ENCODE measurements at places on chromosomes 7 and 10.

GRCh38 chr10:18681971-18682411 lies 22.8 kb downstream of the ARL5B start:
- no peak for DNase-seq

DNA sequence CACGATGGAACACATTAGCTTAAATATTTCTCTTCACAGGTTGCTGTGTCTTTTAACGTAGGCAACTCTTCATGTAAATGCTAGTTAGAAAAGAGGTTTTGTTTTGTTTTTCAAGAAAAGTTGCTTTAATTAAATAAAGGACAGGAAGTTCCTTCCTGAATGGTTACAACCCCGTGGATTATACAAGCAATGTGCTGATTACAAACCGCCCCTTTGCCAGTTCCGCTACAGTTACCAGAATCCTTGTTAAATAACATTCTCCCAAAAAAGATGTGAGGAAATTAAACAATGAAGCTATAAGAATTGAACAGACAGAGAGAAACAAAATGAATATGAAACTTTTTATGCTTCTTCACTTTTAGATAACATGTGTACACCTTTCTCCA lies 75.1 kb downstream of the LYZL2 start:
- DNase-seq, result no peak

DNA sequence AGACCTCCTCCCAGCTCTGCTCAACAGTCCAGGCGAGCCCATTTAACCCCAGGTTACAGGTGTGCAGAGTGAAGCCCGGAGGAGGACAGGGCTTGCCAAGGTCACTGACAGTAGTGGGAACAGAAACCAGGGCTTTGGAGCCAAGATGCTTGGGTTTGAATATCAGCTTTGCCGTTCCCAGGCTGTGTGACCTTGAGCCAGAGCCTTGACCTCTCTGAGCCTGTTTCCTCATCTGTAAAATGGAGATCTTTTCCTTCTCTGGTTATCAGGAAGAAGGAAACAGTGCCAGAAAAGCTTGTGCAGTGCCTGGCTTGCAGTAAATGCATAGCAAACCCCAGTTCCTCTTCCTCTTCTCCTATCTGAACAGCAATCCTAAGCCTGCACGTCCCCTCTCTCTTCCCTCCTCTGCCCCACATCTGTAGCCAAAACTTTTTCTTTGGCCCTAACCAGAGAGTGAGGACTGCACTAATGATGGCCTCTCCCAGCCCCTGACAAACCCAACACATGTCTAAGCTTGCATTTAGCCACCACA lies 21.4 kb upstream of the MLXIPL start:
- no peak for DNase-seq

- no peak for DNase-seq
Measured at GRCh38 chr7:70569335-70569819, 562.6 kb upstream of the GALNT17 start.

- no peak for DNase-seq
Measured at GRCh38 chr10:16649757-16650156, 128.1 kb upstream of the C1QL3 start.

- DNase-seq, result no peak
Measured at GRCh38 chr10:60606343-60607080, 171.8 kb upstream of the CDK1 start.

GRCh38 chr10:93150289-93150688 lies 76.6 kb downstream of the CYP26A1 start:
- DNase-seq, result no peak

GRCh38 chr10:22823109-22823508 lies 104.7 kb upstream of the ARMC3 start:
- no peak for DNase-seq

DNA sequence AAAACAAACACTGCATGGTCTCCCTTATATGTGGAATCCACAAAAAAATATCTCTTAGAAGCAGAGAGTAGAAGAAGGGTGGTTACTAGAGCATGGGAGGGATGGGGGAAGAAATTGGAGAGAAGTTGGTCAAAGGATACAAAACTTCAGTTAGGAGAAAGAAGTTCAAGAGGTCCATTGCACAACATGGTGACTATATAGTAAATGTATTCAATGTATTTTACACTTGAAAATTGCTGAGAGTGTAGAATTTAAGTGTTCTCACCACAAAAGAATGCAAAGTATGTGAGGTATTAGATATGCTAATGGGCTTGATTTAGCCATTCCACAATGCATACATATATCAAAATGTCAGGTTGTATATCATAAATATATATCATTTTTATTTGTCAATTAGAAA lies 232.0 kb upstream of the CELF2 start:
- no peak for DNase-seq

GRCh38 chr10:103042129-103042528 lies 124.0 kb downstream of the CNNM2 start:
- DNase-seq, result no peak

- DNase-seq, result peak; percentile 76
Measured at GRCh38 chr7:137592232-137592896, 248.8 kb upstream of the PTN start.

GRCh38 chr10:118870467-118871243 lies 115.9 kb upstream of the CACUL1 start:
- peak; percentile 7 for DNase-seq

DNA sequence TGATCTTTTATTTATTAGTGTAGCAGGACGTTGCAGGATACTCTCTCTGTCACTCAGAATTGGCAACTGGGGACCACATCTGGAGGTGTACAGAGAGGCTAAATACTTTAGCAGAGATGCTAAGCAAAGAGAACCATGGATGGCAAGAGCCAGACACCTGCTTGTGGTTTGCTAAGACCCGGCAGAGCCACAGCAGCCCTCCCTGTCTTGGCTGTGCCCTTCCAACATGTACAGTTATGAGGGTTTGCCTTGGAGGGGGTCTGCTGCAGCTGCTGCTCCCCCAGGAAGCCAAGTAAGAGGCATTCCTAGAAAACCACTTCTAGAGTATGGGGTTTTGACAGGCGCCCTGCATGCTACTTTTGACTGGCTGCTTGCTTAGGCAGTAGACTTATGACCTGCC lies 5.1 kb downstream of the NPVF start:
- no peak for DNase-seq

- DNase-seq, result no peak
Measured at GRCh38 chr10:37700886-37701780, 156.3 kb downstream of the ZNF248 start.

GRCh38 chr7:110633313-110633712 lies 457.6 kb upstream of the LRRN3 start:
- DNase-seq, result no peak

DNA sequence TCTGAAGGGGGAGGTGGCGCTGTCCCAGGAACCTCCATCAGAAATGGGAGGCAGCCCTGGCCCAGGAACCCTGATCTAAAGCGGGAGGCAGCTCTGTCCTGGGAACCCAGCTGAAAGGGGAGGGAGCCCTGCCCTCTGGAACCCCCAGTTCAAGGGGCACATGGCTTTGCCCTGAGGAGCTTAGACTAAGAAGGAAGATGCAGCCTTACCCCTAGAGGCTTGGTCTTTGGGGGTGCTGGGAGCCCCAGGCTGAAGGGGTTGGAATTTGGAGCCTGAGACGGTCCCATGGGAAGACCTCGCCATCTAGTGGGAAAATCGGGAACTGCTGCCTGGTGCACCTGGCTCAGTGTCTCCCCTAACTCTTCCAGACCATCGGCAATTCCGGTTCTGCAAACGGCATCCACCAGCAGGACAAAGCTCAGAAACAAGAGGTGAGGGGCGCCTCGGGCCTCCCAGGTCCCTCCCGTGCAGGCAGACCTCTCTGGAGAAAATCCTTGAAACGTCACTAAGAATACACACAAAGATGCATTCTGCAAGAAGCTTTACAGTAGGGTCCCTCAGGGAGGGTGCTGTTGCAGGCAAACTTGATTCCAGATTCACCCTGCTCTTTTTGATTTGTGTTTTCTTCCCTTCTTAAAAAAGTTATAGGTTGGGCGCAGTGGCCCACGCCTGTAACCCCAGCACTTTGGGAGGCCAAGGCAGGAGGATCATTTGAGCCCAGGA lies 52.4 kb upstream of the GTF2IRD1 start:
- peak; percentile 47 for DNase-seq

GRCh38 chr7:118039963-118040489 lies 143.9 kb upstream of the LSM8 start:
- no peak for DNase-seq

DNA sequence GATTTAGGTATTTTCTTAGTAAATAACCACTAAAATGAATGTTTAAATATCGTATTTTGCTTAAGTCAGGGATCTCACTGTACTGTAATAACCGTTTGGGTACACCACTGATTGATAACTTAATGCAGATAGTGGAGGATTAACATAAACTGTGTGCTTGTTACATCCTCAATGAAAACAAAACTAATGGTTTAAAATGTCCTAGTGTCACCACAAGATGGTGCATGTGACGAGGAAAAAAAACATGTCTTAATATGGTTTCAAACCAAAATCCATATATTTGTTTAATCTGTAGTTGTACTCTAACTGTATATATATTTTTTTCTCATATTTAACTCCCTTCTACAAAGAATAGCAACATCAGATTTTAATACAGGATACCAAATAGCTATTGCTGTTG lies 19.2 kb downstream of the ARMC10 start:
- DNase-seq, result peak; percentile 71

GRCh38 chr10:93261089-93261488 lies 187.4 kb downstream of the CYP26A1 start:
- no peak for DNase-seq

- DNase-seq, result no peak
Measured at GRCh38 chr7:44661233-44661632, 54.8 kb downstream of the OGDH start.

GRCh38 chr7:23960361-23960760 lies 250.3 kb downstream of the STK31 start:
- DNase-seq, result no peak

- DNase-seq, result no peak
Measured at GRCh38 chr7:29989257-29989995, at the start of gene SCRN1. TSS of gene SCRN1 (minus strand) at chr7:29989801. CDS start at chr7:29969067, 20,734 bp downstream.

GRCh38 chr7:29457565-29458011 lies 106.0 kb upstream of the PRR15 start:
- peak; percentile 74 for DNase-seq

- no peak for DNase-seq
Measured at GRCh38 chr10:112536663-112537062, 89.6 kb downstream of the VTI1A start.

GRCh38 chr10:29142516-29143314 lies 146.2 kb upstream of the LYZL1 start:
- DNase-seq, result no peak

DNA sequence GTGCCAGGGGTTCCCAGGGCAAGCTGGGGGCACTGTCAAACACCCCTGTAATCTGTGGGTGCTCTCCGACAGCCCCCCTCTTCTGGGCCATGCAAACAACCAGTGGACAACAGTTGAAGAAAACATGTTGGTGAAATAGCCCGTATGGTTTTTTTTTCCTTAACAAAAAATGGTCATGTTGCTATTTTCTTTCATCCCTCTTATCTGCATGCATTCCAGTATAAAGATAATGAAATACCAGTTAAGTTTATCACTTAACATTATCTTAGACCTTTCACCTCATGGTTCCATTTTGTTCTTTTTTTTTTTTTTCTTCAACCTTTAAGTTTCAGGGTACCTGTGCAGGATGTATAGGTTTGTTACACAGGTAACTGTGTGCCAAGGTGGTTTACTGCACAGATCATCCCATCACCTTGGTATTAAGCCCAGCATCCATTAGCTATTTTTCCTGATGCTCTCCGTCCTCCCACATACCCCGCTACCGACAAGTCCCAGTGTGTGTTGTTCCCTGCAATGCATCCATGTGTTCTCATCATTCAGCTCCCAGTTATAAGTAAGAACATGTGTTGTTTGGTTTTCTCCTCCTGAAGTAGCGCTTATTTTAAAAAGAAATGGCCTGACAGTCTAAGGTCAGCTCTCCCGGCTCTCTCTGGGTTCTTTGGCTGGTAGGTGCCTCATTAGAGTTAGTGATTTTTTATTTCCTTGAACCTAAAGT lies 110.1 kb downstream of the NRP1 start:
- no peak for DNase-seq

DNA sequence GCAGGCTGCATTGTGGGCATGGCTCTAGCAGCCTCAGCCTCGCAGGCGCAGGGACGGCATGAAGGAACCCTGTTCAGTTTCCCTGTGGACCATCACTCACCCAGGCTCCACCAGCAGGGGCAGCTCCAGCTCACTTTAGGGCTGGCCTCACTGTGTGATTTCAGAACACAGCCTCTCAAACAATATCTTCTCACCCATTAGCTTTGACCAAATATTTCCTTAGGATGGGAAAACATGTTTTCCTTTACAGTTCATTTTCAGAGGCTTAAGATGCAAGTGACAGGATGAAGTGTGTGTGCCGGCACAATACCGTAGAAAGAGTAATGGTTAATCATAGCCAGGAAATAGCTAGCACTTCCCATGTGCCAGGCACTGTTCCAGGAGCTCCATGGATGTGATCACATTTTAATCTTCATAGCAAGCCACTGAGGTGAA lies 58.2 kb downstream of the LANCL2 start:
- DNase-seq, result no peak

DNA sequence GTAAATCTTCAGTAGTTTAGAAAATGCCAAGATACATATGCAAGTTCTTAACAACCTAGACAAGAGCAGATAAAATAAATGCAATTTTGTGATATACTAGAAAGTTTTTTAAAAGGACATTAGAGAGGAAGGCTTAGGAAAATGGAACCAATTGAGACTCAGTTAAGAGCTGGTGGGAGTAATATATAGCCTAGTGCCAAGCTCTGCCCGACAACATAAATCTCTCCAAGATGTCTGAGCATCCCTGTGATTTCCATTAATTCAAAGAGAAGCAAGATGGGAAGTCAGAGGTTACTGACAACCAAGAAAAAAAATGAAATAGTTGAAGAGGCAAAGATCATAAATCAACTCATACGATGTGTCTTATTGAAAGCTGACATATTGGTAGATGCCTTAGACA lies 74.5 kb downstream of the DGKB start:
- no peak for DNase-seq

DNA sequence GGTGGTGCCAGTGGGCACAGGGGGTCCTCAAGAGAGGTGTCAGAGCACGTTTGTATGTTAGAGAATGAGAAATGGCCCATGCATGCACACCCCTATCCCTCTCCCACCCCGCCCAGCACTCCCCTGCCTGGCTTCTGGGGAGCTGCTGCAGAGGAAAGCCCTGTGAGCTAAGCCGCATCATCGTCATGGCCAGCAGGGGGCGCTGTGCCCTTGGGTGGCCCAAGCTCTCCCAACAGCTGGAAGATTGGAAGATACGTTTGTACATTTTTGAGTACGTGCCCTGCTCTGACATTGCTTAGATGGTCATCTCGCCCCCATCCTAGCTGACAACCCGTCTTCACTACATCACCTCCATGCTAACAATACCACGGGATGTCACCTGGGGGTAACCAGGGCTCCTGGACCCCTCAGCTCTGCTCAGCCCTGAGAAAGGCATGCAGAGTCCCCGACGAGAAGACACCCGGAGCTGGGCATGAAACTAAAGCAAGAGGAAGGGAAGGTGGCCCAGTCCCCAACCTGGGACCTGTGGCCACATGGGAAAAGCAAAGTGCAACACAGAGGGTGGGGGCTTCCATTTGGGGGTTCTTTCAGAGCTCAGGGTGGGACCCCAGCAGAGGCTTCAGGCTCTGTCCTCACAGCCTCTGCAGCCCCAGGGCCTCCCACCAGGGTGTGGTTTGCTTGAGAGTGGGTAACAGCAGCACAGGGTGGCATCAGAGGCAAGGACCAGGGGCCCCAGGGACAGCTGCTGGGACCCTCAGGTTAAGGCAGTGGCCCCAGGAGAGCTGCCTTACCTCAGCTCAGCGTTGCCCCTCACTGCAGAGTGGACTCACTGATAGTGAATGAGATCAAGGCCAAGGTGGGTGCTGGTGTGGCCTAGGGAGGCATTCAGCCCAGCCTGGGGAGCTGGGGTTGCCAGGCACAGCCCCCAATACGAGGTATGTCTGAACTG lies 136.6 kb downstream of the PTPN20 start:
- DNase-seq, result peak; percentile 64
